ENCODE measurements at places on chromosomes 2 and 18.

- DNase-seq, result no peak
Measured at GRCh38 chr18:25166113-25166512, 185.9 kb downstream of the ZNF521 start.

DNA sequence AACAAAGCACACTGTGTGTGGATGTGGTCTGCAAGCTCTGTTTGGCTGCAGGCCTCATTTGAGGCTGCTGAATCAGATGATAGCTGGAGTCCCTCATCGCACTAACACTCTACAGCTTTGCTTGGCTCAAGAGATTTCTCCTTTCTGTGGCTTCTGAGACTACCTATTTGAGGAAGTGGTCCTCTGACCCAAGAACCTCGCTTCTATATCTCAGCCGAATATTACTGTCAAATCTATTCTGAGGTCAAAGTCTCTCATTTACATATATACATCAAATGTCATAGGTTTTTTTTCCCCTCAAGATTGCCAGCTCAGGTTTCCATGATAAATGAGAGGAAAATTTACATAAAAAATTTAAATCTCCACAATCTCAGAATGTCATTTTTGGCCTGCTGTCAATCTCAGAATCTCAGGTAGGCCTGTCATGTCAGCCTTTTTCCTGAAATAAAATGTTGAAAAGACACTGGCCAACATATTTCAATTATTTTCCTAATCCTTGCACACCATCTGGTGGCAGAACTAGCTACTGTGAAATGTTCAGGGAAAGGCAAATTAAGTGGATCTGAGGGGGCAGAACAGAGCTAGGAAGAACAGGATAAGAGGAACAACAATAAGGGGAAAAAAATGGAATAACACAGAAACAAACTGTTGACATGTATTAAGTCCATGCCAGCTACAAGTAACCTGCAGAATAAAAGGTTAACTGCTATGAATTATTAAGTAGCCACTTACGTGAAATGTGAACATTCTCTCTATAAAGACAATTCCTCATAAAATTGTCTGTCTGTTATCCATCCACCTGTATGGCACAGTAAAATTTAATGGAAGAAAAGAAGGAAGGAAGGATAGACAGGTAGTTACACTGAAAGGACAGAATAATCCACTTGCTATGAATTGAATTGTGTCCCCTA is 39.3 kb downstream of the AP1S3 start:
- DNase-seq, result peak; percentile 47

DNA sequence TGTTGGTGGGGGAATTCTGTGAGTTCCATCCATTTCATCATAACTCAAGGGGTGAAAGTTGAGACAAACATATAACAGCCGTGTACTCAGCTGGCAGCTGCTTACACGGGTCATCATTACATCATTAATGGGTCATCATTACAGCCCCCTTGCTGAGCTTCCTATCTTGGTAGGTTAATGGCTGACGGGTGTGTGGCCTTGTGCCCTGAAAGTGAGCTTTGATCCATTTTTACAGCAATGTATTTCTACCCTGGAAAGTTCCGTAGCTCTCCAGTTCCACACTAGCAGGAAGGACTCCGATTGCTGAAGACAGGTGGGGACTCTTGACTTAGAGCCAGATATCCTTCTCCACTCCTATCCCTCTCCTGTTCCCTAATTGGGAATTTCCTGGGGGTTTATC is 105.2 kb upstream of the DLX2 start:
- DNase-seq, result no peak

GRCh38 chr2:116719836-116720235 is 1094.7 kb upstream of the DDX18 start:
- DNase-seq, result peak; percentile 86

- DNase-seq, result no peak
Measured at GRCh38 chr18:66587430-66587829, 16.5 kb downstream of the CDH19 start.

GRCh38 chr2:39469807-39470206 is 32.7 kb upstream of the MAP4K3 start:
- DNase-seq, result no peak

- DNase-seq, result no peak
Measured at GRCh38 chr18:57073501-57074187, 73.2 kb upstream of the BOD1L2 start.

DNA sequence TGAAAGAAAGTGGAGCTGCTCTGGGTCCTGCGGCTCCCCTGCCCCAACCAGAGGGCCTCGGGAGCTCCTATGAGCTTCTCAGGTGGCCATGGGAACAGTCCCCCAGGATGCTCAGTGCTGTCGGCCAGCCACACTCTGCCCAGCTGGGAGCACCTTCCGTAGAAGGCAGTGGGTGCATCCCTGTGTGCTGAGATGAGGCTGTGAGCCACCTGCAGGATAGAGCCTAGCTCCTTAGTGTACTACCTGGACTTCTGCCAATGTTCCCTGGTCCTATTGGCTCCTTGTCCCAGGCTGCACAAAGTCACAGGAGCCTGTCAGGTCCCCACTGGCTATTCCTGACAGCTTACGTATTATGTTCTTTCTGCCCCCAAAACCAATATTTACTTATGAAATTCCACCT is 16.1 kb downstream of the PRELID3A start:
- DNase-seq, result peak; percentile 6

DNA sequence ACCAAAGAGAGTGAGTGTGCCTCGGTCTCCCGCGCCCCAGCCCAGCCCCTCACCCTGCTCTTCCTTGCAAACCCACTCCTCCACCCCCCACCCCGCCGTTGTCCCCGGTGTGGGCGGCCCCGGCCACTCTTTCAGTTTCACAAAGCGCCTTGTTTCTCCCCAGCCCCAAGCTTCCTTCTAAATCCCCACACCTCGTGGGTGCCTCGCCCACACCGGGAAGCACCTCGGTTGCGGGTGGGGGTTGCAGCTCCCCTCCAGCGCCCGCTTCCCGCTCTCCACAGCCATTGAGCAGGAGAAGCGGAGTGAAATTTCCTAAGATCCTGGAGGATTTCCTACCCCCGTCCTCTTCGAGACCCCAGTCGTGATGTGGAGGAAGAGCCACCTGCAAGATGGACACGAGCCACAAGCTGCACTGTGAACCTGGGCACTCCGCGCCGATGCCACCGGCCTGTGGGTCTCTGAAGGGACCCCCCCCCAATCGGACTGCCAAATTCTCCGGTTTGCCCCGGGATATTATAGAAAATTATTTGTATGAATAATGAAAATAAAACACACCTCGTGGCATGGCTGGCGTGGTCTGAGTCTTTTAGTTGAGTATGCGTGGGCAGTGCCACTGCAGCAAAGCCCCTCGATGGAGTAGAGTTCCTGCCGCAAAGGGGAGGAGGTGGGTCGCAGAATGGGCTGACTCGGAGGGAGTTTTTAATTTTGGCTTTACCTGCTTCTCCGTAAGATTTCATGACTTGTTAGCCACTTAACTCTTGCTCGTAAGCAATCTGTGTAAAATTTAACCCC is 848 bp downstream of the TMSB10 start:
- no peak for DNase-seq

- no peak for DNase-seq
Measured at GRCh38 chr2:97845818-97846217, 132.4 kb downstream of the ZAP70 start.

- no peak for DNase-seq
Measured at GRCh38 chr2:44940732-44941464, 604 bp upstream of the SIX3 start.

- DNase-seq, result no peak
Measured at GRCh38 chr2:179936141-179936540, 71.0 kb downstream of the CWC22 start.

DNA sequence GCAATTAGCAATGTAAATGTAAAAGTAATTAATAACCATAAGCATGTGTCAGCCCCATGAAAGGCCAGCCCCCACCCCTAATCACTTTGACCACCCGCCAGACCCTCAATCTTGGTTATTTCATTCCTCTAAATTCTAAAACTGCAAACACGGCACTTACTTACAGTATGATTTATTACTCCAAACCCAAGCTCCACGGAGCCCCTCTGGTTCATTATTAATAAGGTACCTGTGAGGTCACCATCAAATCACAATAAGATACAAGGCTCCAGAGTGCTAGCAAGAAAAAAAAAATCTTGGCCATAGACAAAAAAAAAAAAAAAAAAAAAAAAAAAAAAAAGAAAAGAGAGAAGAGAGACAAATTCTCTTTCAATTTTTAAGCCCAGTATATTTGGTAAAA is 879.5 kb downstream of the TDRD15 start:
- no peak for DNase-seq

GRCh38 chr2:212135739-212136138 is 402.9 kb downstream of the ERBB4 start:
- DNase-seq, result peak; percentile 83

DNA sequence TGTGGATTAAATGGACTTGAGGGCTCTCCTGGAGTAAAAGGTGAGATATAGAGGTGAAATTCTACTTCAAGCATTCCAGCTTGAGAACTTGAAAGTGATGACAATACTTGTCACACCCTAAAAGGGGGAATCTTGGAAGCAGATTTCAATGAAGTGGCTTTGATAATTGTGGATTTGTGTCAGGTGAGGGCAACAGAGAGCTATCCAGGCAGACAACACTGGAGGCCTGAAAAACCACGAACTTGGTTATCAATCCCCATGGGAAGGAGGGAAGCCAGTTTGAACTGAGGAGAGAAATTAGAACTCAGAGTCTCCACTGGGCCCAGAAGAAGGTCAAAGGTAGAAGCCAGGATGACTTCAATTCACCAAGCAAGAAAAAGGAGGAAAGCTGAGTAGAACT is 263.9 kb downstream of the FIGN start:
- DNase-seq, result no peak

DNA sequence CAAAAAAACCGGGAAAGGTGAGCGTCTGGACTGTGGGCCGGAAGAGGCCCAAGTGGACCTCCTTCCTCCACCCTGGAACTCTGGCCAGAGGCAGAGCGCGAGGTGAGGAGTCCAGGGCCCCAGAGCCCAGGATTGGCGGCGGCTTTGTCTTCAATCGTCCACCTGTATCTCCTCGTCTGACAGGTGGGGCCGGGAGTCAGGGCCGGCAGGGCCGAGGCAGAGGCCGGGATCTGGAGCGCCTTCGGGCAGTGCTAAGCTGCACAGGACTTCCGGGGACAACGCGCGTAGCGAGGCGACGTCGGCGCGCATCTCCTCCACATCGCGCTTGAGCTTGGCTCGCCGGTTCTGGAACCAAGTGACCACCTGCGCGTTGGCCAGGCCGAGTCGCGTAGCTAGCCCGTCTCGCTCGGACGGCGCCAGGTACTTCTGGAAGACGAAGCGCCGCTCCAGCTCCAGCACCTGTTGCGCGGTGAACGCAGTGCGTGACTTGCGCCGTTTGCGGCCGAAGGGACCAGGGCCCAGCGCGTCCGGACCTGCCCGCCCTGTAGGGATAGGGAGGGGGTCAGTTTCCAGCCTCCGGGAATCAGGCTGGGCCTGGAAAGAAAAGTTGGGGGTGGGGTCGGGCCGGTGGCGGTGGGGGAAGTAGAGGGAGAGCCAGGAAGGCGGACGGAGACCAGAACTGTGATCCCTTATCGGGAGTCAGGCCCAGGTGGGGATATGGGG is 1.5 kb downstream of the LBX2 start:
- DNase-seq, result peak; percentile 37

DNA sequence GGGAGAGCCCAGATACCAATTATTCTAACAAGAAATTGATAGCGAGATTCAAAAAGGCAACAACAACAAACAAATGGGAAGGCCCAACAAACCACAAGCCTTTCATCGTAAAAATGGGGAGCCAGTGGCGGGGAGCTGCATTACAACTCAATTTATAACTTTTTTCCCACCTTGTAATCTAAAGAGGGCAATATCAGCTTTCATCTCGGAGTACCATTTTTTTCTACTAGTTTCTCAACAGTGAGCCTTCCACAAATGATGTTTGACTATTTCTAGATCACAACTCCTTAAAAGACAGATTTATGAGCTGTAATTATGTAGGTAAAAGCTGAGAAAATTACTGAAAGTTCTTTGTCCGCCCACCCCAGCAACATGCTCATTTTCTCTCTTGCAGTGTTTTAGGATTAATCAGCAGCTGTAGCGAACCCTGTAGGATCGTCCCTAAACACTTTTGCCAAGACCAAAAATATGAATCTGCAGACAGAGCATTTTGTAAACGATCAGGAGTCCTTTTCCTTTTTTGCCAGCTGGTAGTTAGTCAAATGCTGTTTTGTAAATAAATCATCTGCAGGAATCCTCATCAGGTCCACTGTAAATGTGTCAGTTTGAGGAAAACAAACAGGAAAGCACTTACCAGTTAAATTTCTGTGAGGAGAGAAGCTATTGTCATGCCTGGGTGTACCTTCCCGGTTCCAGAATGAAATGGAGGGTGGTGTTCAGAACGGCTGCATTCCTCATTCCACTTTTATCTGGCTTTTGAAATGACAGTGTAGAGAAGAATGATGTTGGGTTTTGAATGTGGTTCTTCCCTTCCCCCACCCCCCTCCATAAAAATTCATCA is 53.2 kb downstream of the EEF1B2 start:
- DNase-seq, result no peak

- DNase-seq, result peak; percentile 33
Measured at GRCh38 chr2:48719480-48720177, 35.9 kb downstream of the LHCGR start.

DNA sequence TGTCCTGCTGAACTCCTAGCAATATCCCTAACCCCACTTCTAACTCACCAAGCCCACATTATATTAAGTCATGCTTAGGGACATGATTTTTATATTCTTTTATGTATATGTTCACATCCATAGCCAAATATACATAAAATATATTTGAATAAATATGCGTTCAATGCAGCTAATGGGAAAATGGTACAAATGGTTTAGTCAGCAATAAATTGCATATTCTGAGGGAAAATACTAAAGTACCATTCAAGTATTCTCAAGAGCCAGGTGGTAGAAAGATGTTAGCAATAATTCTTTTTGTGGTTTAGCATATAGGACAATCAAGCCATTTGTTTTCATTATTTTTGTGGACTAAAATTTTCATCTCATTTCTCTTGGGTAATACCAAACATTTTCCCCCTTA is 306.0 kb downstream of the TDRD15 start:
- DNase-seq, result no peak

GRCh38 chr2:187461294-187462261 is 13.5 kb upstream of the CALCRL start:
- DNase-seq, result no peak

DNA sequence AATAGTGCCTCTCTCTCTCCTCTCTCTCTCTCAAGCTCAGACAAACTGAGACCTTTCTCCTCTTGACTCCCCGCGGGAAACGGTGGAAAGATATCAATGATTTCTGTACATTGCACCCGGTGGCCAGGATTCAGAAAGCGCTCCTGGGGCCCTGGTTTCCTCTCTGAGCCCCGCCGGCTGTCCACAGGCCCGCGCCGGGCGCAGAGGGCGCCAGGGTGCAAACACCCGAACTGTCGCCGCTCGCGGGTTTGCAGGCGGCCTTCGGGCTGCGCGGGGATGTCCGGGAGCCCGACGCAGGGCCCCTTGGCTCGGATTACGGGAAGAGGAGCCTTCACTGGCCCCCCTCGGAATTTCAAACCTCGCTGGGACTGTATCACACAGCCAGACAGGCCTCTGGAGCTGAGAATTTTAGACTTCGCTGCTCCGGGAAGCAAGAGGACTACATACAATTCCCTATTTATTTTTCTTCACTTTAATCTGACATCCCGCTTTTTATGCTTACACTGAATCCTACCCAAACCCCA is 5.2 kb upstream of the EN1 start:
- no peak for DNase-seq

Data from NCI-H510A treated with DMSO at 0.1 percent for 48 hours (cell line).